ENCODE measurements at places on chromosomes 1 and 21. TPM values are rescaled to one million over a fixed set of nuclear protein-coding genes. Genes with fewer than 3 reads are reported as not detected.
A peak's percentile ranks its signal among the peaks of the same experiment; 100 is the strongest.

RIIAD1 gene
- not detected for total RNA-seq

VWA1 gene
- 91.0 TPM for total RNA-seq

POU3F1 gene
- 0.08 TPM for total RNA-seq

ELF3 gene
- 16.2 TPM for total RNA-seq

FCRL4 gene
- total RNA-seq: not detected

FCER1G gene
- 13.4 TPM for total RNA-seq

LEFTY2 gene
- total RNA-seq: not detected

DNA sequence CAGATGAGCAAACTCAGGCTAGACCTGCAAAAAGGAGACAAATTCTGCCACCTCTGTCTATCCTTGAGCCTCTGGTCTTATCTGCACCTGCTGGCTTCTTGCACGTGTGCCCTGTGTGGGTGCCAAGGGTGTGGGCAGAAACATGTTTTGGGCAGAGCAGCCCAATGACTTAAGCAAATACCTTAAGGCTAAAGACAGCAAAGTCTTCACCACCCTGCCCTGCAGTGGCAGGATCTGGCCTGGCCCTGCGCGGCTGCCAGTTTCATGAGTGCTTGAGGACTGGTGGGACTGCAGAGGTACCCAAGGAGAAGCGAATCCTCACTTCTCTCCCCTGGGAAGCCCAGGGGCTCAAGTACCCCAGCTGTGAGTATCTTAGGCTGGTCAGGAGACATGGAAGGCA lies 3.8 kb upstream of the SLC26A9 start:
- DNase-seq: no peak

DNA sequence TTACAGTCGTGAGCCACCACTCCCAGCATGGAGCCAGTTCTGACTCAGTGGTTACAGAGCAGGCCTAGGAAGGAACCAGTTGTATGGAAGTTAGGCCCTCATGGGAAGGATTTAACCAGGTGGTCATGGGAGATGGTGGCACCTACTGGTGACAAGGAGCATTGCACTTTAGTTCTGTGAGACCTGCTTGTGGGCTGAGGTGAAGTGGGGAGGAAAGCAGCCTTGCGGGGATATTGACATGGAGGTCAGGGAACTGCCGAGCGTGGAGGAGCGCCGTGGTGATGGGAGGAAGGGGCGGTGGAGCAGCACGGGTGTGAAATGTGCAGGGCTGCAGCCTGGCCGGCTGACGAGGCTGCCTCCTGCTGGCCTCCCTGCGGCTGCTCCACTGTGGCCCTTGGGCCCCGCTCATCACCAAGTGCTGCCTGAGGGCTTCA lies 100.4 kb downstream of the GALNT2 start:
- peak; percentile 47 for DNase-seq

GRCh38 chr1:61361931-61362330 lies 279.6 kb downstream of the NFIA start:
- DNase-seq: no peak

DNA sequence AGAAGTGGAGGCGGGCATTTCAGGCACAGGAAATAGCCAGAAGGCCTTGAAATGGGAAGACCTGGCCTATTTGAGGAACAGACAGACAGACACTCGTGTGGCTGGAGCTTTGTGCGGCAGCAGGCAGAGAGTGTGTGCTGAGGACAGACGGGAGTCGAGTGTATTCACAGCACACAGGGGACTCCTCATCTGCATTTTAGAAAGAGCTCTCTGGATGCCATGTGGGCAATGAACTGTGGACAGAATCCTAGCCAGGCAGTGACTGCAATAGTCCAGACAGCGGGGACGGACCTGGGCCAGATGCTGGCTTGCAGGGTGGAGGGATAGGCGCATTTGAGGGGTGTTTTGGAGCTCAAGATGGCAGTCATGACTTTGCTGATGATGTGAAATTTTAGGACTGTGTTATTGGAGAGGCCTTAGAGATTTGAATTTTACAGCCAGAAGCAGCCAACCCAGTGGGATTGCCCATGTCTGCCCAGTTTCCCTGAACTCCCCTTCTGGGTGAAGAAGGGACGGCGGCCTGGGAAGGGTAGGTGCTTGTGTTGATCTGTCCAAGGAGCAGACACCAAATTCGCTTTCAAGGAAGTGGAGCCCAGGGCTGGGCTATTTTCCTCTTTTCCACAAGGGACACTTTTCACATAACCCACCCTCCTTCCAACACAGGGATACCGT lies 43.7 kb downstream of the CHAF1B start:
- DNase-seq: no peak

DNA sequence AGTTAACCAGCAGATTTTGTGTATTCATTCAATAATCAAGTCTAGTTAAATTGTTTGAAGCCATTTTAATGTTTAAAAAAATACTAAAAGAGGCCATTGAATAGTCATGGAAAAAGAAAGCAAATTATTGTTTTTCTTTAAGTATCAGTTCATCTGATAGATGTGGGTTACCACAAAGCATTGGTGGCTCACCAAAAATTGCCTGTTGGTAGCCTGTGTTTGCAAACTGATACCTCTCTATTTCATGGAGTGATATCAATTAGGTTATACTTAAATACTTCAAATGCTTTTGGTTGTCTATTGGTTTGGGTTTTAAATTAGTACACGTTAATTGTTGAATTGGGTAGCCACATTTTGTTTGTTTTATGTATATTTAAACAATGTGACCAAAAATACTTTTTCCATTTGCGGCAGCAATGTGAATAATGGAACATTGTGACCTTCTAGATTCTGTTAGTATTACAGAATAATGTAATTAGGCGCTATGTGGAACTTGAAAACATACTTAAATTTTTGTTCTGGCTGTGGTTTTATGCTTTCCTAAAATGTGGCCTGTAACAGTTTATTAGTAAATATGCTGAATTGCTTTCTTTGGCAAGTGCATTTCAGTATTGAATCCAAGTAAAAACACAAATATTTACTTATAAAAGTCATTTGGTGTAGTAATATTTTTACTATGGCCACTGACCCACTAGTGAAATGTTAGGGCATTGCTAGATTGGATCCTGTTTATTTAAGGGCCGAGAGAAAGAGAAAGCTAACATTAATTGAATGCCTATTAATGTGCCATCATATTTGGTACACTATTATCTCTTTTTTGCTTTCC lies 37.1 kb upstream of the NBL1 start:
- DNase-seq: no peak

DNA sequence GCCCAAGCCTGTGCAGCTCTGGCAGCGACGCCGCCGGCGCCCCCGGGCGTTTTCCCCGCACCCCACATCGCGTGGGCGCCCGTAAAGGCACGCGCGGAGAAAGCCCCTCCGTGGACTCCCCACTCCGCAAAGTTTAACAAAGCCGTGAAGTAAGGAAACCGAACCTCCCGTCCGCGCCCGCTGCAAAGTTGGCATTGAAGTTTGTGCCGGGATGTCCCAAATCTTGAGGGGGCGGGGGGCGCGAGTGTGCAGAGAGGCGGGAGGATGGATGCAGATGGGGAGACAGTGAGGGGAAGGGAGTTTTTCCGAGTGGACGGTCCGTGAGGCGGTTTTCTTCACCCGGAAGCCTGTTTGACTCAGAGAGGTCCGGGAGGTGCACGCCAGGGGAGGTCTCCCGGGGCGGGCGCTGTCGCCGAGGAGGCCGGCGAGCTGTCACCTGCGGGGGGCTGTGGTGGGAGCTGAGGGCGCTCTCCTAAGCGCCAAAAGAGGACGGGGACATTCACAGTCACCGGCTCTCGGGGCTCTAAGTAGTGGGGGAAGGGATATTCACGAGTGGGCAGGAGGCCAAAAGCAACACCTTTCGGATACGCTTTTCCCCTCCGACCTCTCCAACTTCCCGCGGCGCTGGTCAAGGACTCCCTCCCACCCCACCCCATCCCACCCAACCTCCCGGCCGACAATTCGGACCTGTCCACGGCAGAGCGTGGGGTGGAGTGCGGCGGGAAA lies 1.3 kb downstream of the WLS start:
- peak; percentile 47 for DNase-seq

- no peak for DNase-seq
Measured at GRCh38 chr1:42793824-42794223, 9.0 kb downstream of the TMEM269 start.

- DNase-seq: no peak
Measured at GRCh38 chr1:207268337-207268736, 53.1 kb upstream of the CD55 start.

GRCh38 chr1:35883635-35884101 lies 659 bp downstream of the AGO1 start:
- peak; percentile 65 for DNase-seq

DNA sequence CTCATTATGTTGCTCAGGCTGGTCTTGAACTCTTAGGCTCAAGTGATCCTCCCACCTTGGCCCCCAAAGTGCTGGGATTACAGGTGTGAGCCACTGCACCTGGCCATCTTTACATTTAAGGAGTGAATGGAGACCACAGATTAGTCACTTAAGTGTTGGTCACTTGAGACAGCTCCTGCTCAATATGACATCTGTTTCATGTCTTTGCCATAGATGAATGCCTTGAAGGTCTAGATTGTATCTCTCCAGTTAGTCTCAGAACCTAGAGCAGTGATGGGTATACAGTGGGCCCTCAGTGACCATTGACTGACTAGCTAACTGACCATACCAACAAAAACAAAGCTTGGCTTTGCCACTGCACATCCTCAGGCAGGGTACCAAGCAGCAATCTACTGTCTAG lies 15.3 kb downstream of the BCL9 start:
- no peak for DNase-seq

GRCh38 chr1:88773540-88774150 lies 89.6 kb downstream of the PKN2 start:
- DNase-seq: no peak

GRCh38 chr1:100510451-100510850 lies 27.5 kb upstream of the GPR88 start:
- DNase-seq: no peak

DNA sequence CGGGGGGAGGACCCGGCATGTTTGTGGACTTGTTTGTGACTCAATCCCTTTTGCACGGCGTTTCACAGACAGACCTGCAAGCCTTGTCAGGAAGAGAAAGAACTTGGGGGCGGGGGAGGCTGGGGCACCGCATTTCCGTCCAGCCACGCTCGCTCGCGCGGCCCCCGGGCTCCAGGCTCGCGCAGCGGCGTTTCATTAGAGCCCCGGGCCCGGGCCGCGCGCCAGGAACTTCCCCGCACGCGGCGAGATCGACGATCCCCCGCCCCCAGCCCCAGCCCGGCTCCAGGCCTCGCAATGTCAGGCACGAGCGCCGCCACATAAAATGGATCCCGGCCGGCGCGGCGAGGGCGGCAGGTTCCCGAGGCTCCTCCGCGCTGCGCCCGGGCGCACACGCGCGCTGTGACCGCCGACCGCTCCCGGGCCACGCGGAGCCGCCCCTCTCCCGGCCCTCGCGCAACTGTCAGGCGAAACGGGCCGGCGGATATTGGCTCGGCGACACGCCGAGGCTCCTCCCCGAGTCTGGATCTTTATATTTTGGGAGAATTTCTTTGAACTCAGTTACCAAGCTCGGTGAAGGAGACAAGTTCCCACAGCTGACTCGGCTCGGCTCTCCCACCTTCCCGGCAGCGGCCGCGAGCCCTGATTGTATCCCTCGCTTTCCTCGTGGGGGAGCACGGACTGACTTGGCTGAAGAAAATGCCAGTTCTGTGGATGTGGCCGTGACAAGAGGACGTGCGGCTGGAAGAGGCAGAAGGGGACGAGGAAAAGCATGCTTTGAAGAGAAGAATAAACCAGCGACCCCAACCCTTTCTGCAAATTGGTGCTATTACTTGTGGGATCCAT lies at the start of gene KIF26B:
KIF26B (plus strand) TSS at position 557 of the 843 bp plus-strand sequence. CDS start 440 bp downstream, outside the sequence.
- DNase-seq: no peak

DNA sequence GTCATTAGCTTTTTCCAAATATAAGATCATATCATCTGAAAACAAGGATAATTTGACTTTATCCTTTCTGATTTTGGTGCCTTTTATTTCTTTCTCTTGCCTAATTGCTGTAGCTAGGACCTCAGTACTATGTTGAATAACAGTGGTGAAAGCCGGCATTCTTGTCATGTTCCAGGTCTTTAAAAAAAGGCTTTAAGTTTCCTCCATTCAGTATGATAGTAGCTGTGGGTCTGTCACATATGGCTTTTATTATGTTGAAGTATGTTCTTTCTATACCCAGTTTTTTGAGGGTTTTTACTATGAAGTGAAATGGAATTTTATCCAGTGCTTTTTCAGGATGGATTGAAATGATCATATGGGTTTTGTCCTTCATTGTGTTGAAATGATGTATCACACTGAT lies 115.8 kb downstream of the DUSP10 start:
- no peak for DNase-seq

GRCh38 chr1:162159515-162159914 lies 90.0 kb downstream of the NOS1AP start:
- no peak for DNase-seq

GRCh38 chr21:38321568-38321967 lies 64.8 kb downstream of the KCNJ15 start:
- no peak for DNase-seq

DNA sequence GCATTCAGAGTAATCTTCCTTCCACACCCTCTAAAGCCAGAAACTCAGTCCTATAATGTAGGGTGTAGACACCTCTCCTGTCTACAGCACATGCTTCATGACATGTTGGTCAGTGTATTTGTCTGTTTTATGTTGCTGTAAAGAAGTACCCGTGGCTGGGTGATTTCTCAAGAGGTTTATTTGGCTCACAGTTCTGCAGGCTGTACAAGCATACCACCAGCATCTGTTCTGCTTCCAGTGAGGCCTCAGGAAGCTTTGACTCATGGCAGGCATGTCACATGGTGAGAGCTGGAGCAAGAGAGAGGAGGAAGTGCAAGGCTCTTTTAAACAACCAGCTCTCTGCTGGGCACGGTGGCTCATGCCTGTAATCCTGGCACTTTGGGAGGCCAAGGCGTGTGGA lies 12.1 kb downstream of the PLOD1 start:
- DNase-seq: no peak

- peak; percentile 78 for DNase-seq
Measured at GRCh38 chr1:152886085-152886484, 8.0 kb downstream of the SMCP start.

DNA sequence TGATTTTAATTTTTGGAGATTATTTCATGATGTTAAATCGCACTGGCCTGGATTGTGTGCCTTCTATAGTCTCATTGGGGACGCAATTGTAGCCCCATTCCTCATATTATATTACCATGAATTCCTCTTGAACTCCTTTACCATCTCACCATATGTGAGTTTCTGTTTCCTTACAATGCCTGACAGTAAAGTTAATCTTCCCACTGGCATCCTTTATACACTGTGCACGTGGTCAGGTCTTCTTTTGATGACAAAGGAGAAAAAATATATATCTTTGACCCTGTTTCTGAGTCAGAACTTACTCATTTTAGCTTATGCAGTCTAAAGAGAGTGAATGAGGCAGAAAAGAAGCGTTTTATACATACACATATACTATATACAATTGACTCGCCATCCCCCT lies 774 bp upstream of the ABL2 start:
- no peak for DNase-seq

- DNase-seq: no peak
Measured at GRCh38 chr1:45516465-45516864, 5.2 kb downstream of the PRDX1 start.

- peak; percentile 82 for DNase-seq
Measured at GRCh38 chr1:35243691-35244090, 24.8 kb upstream of the ZMYM4 start.
